ENCODE measurements at places on chromosomes 3 and 15. TPM values are rescaled to one million over a fixed set of nuclear protein-coding genes. Genes with fewer than 3 reads are reported as not detected.

GRCh38 chr3:194097141-194097882 lies 38.6 kb upstream of the HES1 start:
- DNase-seq: no peak

- DNase-seq: no peak
Measured at GRCh38 chr3:51712963-51713362, 6.1 kb downstream of the GRM2 start.

DNA sequence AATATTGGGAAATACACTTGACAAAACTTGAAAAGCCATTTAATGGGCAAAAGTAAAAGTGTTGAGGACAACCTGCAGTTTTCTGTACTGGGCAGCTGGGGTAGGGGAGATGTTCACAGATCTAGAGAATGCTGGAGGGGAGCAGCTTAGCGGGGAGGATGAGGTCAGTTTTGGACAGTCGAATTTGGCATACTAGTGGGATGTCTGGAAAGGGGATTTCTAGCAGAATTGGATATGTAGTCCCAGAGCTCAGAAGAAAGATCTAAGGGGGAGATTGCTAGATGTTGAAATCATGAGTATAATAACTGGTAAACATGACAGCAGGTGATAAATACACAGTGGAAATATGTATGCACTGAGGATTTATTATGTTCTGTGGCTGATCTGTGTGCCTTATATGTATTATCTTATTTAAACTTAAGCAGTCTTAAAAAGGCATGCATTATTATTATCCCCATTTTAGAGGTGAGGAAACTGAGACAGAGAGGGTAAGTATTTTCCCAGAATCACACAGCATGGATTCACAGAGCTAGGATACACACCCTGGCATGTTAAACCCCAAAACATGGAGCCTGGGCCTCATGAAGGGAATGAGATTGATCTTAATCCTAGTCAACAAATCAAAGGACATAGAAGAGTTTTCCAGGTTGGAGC lies 42.7 kb downstream of the TLNRD1 start:
- no peak for DNase-seq

DNA sequence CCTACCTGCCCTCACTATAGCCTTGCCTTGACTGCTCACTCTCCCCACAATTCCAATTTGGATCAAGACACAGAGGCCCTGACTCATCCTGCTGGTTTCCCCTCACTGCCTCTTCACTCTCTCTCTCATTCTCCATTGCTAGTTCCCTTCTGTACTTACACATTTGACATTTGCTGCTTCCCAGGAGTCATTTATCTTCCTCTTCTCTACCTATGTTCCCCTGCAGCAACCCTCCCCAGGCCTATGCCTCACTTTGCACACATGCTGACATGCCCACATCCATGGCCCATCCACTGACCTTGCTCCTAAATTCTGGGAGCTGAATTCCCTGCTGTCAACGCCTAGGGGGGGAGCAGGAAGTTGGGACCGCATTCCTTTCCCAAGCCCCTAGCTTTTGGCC lies 82.2 kb downstream of the SRGAP3 start:
- no peak for DNase-seq

DNA sequence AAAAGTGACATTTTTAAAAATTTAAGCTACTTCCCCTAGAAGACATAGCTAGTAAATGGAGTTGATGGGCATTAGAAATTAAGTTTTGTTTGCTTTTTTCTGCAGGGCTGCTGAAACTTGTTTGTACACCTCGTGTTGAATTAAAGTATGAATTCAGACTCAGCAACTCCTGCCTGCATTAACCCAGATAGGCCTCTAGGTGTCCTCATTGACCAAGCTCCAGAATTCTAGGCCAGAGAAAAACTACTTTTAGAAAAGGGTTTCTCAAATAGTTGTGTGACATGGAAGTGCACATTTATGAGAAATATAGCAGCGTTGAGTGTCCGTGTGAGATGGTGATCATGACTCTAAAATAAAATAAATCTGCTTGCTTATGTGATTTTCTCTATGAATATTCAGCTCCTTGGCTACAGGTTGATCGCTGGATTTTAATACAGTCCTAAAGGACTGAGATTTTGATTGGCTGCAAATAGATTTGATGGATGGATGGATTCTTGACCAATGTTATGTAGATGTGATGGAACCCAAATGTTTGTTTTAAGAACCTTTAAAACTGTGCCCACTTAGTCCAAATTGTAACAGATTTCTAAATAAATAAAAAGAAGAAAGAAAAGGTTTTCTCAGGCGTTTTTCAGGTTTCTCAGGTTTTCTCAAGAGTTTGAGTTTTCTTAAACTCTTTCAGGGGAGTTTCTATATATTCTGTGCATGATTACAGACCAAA lies 39.4 kb upstream of the LMOD3 start:
- DNase-seq: peak; percentile 16

DNA sequence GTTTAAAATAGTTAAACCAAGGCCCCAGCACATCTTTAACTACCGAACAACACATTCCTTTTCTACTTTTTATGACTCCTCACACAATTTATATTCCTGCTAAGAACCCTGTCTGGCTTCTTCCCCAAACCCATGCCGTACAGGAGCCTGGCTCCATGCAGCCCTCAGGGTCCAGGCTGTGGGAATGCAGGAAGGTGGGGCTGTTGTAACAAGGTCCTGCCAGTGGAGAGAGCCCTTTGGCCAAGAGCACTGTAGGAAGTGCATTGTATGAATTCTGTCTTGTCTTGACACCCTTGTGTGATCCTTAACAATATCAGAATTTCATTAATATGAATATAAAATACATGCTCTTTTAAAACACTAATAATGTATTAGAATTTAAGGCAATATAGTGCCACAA lies 563.8 kb downstream of the TBL1XR1 start:
- no peak for DNase-seq

- no peak for DNase-seq
Measured at GRCh38 chr15:38281031-38281430, 28.4 kb downstream of the SPRED1 start.

DNA sequence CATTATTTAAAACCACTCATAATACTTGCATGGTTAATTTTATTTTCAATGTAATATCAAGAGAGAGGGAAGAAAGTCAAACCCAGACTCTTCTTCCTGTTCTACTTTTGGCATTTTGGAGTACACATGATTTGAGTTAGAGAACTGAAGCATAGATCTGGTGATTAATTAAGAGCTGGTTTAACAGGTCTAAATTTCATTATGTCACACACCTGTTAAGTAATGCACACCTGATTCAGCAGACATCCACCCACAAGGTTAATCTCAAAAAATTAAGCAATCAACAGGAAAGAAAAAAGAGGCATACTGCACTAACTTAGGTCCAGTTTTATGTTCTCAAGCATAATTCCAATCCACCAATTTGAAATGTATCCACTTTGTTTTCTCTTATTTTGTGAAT lies 101.1 kb upstream of the ICE2 start:
- no peak for DNase-seq

DNA sequence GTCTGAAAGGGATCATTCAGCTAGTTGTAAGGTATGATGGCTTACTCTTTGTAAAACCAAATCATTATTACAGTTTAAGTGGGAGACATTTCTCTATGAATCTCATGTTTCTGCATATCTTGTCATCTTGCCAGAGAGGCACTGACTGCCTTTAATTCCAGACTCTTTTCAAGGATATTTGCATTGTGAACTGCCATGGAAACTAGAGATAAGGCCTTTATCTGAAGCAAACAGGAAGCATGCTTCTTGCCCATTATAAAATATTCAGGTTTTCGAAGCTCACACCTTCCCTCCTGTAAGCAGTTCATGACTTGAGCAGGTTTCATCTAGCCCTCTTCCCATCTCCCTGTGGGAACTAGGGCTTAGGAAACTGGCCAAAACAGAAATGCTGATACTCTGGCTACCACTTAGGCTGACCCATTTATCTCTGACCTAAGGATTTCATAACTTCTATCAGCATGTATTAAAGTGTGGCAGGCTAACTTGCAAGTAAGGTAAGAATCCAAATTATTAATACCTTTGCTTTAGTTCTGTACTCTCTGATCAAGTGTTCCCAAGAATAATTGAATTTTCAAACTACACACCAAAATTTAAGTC lies 326.6 kb upstream of the ALCAM start:
- no peak for DNase-seq

- no peak for DNase-seq
Measured at GRCh38 chr3:58020783-58021071, 12.5 kb downstream of the FLNB start.

DNA sequence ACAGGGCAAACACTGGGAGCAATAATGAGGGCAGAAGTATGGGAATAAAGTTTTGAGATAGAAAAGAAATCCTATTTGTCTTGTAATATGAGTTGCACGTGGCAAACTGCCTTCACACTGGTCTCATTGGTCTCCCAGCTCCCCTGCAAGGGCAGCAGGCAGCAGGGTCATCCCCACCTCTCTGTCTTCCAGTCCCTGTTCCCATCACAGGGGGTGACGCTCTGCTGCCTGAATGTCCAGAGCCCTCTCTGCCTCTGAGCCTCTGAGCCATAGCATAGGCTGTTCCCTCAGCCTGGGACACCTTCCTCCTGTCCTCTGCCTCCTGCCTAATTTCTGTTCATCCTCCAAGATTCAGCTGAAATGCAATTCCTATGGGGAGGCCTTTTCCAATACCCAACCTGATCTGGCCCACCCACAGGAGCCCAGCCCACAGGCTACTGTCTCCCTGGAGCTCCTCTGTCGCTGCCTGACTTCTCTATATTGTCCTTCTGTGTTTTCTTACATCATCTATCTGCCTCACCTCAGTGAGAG lies 12.1 kb upstream of the SKOR1 start:
- no peak for DNase-seq

The MLF1 gene
- polyA plus RNA-seq: 66.4 TPM

DNA sequence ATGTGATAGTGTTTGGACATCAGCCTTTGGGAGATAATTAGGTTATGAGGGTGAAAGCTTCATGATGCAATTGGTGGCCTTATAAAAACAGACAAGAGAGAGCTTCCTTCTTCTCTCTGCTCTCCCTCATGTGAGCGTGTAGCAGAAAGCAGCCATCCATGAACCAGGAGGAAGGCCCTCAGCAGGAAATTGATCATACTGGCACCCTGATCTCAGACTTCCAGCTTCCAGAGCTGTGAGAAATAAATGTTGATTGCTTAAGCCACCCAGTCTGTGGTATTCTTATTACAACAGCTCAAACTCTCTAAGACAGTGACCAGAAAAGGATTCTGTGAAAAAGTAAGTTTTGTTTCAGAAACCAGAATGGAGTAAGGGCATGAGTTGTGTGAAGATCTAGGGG lies 13.3 kb downstream of the STAC start:
- DNase-seq: no peak

The CADM2 gene
- 0.45 TPM for polyA plus RNA-seq

GRCh38 chr15:31468911-31469785 lies 142.5 kb downstream of the KLF13 start:
- no peak for DNase-seq

DNA sequence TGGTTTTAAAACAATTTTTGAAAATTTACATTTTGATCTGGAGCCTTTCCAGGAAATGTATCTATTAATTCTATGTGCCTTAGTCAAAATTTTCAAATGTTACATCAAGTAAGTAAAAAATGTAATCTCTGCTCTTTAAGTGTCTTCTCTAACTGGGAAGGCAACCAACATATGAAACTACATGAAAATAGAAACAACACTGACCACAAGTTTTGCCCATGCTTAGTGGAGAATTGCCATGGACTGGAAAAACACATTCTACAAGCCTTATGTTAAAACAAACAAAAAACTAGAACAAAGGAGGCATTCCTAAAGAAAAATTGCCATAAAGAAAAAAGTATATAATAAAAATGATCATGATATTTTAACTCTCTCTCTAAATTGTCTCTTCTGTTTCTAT lies 75.9 kb upstream of the SPRED1 start:
- no peak for DNase-seq

Measured in right renal cortex interstitium (tissue), 3 donors.